Kasumi-1 (cell line): ENCODE measurements at places on chromosomes 3 and 15.

GRCh38 chr3:60917141-60917540 is 334.1 kb downstream of the FHIT start:
- no peak for DNase-seq

DNA sequence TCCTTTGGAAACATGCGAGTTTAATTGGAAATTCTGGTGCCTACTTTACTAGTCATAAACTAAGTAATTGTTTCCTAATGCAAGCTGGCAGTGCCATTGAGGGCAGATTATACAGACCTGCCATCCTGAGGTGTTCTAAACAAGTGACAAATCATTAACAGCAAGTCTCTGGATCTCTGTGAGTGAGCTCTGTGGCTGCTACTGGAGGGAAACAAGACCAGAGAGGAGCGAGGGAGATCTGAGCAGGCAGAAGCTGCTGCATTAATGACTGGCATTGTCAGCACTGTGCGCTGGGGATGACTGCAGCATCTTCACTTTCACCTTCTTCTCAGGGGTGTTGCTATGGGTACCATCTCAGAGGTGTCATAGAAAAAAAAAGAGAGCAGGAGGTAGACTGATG is 308.4 kb upstream of the DPH6 start:
- no peak for DNase-seq

- DNase-seq, result no peak
These were observed 31.6 kb upstream of the RAP2B start for GRCh38 chr3:153130312-153130977.

DNA sequence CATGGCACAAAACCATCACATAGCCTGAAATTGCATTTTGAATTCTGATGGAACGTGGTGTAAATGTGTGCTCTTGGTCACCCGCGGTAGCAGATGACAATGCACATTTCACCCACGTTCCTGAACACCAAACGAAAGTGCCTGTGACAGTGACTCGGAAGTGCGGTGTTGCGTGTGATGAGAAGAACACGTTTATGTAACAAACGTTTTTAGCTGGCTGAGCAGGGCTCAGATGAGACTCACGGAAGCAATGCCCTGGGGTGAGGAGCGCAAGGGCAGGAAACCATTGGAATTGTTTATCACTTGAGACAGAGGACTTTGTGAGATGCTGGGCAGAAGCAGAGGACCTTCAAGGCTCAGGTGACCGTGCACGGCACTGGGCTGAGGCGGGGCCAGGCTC is 449.2 kb upstream of the CFAP20DC start:
- DNase-seq, result no peak

DNA sequence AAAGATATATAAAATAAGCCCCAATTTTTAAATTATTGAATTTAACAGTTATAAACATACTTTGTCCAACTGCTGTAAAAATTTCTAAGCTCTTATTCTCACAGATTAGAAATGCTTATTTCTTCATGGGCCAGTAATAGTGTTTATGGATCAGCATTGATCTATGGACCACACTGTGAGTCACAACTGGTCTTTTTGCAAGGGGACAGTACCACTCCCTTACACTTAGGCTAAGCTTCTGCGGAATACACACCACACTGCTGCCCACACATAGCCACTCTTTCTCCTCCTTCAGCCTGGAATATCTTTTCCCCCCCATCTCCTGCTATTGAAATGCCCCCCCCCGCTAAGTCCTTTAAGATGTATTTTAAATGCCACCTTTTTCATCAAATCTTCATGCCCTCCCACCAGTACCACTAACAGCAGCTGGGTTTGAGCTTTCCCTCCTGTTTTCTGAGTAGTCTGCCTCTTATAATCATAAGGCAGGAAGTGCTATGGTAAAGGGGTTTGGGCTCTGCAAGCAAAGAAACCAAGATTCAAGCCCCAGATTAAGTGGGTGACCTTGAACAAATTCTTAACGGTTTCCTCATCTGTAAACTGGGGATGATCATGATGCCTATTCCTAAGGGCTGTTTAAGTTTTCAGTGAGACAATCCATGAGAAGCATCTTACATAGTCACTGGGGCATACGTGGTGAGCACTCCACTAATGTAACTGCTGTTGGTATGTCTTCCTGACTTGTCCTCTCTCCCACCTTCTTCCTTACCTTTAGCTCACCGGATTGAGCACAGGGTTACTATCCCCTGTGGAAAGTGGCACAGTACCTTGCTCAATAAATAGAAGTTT is 69.2 kb downstream of the DCUN1D1 start:
- DNase-seq, result no peak

DNA sequence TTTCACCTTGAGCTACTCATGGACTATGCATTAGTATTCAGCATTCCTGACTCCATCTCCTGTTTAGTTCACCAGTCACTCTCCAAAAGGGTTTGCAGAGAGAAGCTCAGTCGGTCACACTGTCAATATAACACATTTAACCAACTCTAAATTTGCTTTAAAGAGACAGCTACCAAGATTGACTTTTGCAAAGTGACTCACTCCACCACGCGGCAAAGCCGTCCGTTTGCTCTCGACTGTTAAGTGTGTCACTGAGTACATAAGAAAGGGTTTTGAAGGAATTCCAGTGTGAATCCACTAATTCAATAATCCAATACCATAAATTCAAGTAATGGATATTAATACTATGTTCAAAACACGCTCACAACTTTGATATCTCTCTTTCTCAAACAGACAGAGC is 1006.7 kb upstream of the NR2F2 start:
- DNase-seq, result no peak

GRCh38 chr15:79163395-79163794 is 72.8 kb upstream of the RASGRF1 start:
- no peak for DNase-seq
